Naive thymus-derived CD4-positive, alpha-beta T cell (primary cell): ENCODE measurements at places on chromosomes 16 and 17.

GRCh38 chr17:34178092-34178491, 77.0 kb upstream of the CCL2 start:
- no peak for DNase-seq

DNA sequence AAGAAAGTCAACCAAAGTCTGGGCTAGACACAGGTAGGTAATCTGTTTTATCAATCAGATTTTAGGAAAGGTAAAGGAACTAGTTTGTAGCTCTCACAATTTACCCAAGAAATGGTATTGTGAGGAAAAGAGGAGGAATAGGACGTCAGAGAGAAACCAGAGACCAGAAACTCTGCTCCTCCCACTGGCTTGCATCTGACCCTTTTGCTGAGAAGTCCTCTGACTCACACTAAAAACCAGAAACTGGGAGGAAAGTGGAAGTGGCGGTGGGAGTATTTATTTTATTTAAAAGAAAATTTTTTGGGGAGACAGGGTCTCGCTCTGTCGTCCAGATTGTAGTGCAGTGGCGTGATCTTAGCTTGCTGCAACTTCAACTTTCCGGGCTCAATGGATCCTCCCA, 38.0 kb upstream of the MNT start:
- DNase-seq = no peak

DNA sequence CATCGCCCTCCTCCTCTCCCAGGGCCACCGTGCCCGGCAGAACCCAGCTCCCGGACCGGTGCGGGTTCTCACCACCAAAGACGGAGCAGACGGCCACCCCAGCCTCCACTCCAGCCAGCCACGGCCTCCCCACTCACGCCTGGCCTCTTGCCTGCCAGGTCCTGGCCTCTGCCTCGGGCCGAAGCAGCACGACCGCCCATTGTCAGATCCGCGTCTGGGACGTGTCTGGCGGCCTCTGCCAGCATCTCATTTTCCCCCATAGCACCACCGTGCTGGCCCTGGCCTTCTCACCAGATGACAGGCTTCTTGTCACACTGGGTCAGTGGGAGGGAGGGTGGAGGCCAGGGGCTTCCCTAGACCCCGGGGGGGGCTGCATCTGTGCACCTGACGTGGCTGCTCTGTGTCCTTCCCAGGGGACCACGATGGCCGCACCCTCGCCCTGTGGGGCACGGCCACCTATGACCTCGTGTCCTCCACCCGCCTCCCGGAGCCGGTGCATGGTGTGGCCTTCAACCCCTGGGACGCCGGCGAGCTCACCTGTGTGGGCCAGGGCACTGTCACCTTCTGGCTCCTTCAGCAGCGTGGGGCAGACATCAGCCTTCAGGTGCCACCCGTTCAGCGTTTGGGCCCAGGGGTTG, 6.6 kb upstream of the RHOT2 start:
- no peak for DNase-seq

DNA sequence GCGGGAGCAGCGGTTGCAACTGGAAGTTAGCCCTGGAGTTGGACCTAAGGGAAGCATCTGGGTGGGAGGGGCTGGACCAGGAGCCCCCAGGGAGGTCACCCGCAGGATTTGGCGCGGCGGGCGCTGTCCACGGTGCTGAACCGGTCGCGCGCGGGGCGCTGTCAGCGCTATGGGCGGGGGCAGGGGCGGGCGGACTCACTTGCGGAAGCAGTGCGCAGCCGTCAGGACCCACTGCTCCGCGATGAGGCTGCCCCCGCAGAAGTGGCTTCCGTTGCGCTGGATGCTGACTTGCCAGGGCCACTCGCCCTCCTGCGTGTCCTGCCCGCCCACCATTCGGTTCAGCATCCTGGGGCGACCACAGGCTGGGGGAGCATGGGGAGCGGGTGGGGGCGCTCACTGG, 4.5 kb downstream of the PRSS27 start:
- DNase-seq = peak; percentile 85
